NCI-H345 (cell line): ENCODE measurements at places on chromosomes 2 and 18.
A peak's percentile ranks its signal among the peaks of the same experiment; 100 is the strongest.

DNA sequence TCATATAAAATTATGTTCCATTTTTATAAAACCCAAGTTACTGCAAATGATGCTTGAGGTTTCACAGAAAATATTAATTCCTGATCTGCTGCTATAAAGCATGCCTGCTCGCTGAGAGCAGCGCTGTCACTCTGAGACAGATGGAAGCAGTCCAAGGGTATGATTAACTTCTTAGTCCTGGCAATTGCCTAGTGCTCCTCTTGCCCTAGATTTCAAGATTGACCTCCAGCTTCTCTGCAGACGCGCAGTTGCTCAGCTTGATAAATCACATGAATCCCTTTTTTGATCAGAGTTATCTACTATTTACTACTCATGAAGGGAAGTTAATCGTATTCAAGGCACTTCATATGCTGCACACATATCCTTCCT lies 154.6 kb upstream of the REV1 start:
- no peak for DNase-seq

DNA sequence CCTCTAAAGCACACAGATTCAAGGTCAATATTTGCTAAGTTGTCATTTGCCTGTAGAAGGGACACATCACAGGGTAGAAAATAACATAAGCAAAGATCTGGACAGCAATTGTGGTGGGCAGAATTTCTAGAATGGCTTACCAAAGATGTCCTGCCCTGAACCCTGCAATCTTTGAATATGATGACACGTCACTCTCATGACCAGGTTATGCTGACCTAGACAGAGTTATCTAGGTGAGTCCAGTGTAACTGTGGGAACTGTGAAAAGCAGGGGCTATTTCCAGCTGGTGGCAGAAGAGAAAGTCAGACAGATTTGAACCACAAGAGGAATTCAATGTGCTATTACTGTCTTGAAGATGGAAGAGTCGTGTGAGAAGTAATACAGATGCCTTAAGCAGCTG lies 112.3 kb upstream of the CNGA3 start:
- DNase-seq, result no peak

- no peak for DNase-seq
These were observed 126.3 kb upstream of the SPRED2 start for GRCh38 chr2:65558743-65559142.

DNA sequence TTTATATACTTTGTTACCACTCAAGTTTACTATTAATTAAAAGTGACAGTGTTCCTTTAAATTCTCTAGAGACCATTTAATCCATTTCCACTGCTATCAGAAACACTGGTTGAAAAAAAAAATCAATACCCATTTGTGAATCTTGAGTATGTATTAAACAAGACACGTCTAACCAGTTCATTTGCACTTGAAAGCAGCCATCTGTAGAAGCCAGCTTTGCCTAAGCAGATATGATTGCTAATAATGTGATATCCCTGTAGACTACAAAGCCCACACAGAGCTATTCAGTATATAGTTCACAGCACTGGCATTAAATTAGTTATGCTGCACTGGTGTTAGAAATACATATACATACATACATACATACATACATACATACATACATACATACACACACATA lies 111.8 kb upstream of the SP3 start:
- peak; percentile 58 for DNase-seq

- DNase-seq, result peak; percentile 42
These were observed 123.9 kb upstream of the FAM136A start for GRCh38 chr2:70425682-70426301.

DNA sequence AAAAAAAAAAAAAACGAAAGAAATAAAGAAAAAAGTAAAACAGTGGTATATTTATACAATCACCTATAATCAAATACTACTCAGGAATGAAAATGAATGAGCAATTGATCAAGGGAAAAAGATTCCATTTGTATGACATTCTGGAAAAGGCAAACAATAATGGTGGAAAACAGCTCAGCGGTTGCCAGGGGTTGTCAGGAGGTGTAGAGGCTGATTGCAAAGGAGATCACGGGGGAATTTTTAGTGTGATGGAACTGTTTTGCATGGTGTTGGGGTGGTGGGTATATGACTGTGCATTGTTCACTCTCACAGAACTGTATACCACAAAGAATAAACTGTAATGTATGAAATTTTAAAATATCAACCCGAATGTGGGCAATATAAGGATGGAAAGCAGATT lies 45.5 kb upstream of the INPP4A start:
- no peak for DNase-seq

DNA sequence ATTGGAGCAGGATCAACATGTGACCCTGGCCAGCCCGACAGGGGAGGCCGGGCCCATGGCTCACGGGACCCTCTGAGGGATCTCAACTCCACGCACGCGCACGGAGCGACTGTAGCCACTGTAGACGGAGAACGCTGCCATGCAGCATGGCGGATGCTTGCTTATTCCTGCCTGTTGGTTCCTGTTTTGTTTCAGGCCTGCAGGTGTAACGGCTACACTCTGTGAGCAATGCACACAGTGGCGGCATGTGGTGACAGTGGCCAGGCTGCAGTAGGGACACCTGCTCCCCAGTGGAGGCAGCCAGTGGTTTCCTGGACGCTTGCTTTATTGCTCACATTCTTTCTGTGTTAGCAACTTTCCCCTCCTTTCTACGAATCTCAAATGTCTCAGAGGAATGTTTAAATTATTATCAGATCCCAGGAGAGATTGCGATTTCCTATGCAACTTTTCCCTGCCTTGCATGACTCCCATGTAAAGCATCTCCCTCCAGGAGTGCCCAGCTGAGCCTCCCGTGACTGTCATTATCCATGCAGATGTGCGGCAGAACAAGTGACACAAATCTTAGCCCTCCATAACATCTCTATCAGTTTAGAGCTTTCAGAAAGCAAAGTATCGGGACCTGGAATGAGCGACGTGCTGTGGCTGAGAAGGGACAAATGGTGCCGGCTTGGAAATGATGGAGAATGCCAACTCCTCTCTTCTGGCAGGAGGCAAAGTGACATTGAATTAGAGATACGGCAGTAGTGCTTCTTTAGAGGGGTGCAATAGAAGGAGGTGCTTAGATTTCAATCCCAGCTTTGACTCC lies 209.7 kb downstream of the ASB1 start:
- DNase-seq, result no peak

GRCh38 chr2:159759577-159759976 lies 38.4 kb downstream of the CD302 start:
- DNase-seq, result no peak

DNA sequence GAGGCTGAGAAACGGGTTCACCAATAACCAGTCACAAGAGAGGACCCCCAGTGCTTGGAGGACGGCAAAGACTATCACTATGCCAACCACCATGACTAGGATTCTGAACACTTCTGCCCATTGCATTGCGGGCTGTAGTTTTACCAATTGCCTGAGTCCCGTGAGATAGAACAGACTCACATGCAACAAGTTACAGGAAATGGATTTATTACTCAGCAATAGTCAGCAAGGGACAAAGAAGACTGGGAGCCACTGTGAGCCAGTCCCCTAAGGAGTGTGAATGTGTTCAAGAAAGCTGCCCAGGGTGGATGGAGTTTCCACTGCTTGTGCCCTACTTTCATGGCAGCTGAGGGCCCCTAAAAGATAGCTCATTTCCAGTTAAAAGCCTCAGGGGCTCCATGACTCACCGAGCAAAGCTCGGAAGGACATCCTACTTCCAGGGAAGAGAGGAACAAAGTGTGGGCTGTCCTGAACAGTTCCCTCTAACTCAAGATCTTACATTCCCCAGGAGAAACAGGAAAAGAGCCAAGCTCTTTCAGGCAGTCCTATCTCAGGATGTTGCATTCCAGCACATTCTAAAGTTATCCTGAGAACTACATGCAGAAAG lies 54.4 kb downstream of the SLC4A3 start:
- no peak for DNase-seq

GRCh38 chr2:42602218-42602875 lies 33.9 kb downstream of the MTA3 start:
- DNase-seq, result peak; percentile 71

- DNase-seq, result no peak
These were observed 61.4 kb upstream of the KIF5C start for GRCh38 chr2:148813603-148814065.

- DNase-seq, result no peak
These were observed 233.7 kb downstream of the DSEL start for GRCh38 chr18:67282796-67283195.

DNA sequence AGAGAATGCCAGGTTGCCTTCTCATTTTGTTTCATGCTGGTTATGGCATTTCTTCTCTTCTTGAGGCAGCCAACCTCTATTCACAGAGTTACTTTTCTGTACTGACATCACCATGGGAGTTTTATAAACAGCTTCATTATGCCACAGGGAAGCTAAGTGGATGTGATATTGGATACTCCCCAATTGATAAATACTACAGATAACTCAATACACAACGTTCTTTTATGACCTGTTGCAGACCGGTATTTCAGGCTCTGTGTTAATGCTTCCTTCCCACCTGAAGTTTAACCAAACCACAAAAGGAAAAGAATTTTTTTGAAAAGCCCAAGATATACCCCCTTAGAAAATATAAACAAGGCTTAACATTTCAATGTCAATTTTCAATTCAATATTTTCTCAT lies 258.3 kb upstream of the SOX11 start:
- DNase-seq, result peak; percentile 51

DNA sequence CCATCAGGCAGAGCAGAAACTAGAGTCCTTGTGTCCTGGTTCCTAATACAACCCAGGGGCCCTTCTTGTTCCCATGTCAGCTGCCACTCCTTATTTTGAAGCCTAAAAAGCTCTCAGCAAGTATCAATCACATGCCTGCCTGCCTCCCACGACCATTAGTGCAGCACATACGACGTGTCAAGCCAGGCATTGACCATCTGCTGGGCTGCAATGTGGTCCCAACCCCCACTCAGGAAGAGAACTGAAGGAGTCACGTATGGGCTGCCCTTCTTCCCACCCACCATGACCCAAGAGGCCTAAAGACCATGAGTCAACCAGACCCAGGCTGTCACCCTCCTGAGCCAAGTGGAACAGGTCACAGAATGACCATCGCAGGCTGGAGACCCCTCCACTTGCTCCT lies 98.8 kb downstream of the KLHL29 start:
- DNase-seq, result no peak

GRCh38 chr2:231472816-231473215 lies 8.5 kb upstream of the NCL start:
- DNase-seq, result no peak

- DNase-seq, result no peak
These were observed 38.2 kb downstream of the PLEKHM3 start for GRCh38 chr2:207987025-207987716.

GRCh38 chr2:106882673-106883072 lies 3.3 kb downstream of the ST6GAL2 start:
- DNase-seq, result no peak

DNA sequence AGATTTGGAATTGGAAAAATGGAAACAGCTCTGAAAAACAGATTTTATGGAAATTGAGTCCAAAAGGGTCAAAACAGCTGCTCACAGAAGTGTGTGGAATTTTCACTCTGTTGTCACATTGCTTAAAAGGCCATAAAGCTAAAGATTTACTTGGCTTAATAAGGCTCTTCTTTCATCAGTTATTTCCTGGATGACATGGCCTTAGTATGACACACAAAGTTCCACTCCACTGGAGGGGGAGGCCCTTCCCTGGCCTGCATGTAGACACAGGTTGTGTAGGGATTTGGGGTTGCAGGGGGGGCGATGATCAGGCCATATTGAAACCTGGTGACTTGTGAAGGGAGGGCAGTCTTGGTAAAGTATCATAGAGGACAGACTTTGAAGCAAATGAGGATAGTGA lies 34.0 kb downstream of the TMEM185B start:
- DNase-seq, result no peak

GRCh38 chr18:62033207-62033606 lies 140.4 kb upstream of the RNF152 start:
- DNase-seq, result no peak

GRCh38 chr18:40672590-40672989 lies 1282.4 kb upstream of the PIK3C3 start:
- DNase-seq, result no peak

GRCh38 chr2:127592761-127593227 lies 53.2 kb upstream of the GPR17 start:
- no peak for DNase-seq

GRCh38 chr2:25184254-25184653 lies 15.9 kb upstream of the POMC start:
- no peak for DNase-seq
